Nucleus accumbens (tissue), 56 donors: ENCODE measurements at places on chromosomes 12 and 14.

DNA sequence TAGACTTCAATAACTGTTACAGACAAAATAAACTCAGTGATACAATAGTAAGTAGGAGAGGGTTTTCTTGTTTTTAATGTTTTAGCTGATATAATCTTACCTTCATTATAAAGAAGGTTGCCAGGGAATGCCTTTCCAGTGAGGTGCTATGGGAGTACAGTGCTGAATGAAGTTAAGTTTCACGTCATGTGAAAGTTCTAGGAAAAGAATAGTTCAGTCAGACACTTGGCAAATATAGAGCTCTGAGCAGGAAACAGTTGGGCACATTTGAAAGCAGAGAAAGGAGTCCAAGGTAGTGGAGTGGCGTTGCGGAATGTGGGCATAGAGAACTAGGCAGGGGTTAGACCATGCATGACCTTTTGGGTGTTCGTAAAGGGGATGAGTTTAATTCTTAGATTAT, 88.6 kb upstream of the DCN start:
- no peak for DNase-seq

DNA sequence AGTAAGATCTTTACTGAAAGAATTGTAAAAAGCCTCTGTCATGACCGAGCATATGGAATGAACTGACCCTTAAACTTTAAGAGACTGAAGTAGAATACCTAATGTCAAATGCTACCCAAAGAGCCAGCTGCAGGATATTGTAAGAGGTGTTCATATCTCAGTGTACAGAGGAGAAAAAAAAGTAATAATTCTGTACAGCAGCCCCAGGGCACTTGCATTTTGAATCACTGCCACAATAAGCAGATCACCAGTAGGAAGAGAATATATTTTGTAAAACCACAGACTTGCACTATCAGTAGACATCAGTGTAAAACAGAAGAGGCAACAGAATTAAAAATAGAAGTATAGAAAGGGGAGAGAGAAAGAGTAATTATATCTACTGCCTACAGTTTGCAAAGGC, 162.6 kb downstream of the PPFIA2 start:
- DNase-seq, result no peak

- no peak for DNase-seq
These were observed 1.7 kb downstream of the PSMB11 start for GRCh38 chr14:23043754-23044153.

- DNase-seq, result no peak
These were observed 165.5 kb upstream of the CCND2 start for GRCh38 chr12:4107911-4108697.

- no peak for DNase-seq
These were observed 250.4 kb downstream of the TMTC2 start for GRCh38 chr12:82937151-82937550.

DNA sequence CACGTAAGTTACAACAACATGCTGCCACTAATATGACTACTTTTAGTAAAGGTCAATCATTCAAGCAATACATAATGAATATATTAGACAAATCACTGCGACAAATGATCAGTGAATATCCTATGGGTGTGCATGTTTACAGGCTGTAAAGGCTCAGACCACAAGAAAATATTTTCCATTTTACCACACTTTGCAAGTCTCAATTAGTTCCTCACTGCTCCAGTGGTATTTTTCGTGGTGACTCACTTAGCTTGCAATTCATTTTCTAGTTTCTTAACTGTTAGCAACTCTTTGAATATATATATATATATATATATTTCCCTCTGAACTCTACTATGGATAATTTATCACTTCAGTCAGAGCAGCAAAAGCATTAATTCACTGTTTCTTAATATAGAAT, 96.9 kb downstream of the EML5 start:
- no peak for DNase-seq

- DNase-seq, result no peak
These were observed 24.1 kb downstream of the ANKRD13A start for GRCh38 chr12:110023059-110023980.

- no peak for DNase-seq
These were observed 228.1 kb downstream of the ANO2 start for GRCh38 chr12:5716976-5717375.

DNA sequence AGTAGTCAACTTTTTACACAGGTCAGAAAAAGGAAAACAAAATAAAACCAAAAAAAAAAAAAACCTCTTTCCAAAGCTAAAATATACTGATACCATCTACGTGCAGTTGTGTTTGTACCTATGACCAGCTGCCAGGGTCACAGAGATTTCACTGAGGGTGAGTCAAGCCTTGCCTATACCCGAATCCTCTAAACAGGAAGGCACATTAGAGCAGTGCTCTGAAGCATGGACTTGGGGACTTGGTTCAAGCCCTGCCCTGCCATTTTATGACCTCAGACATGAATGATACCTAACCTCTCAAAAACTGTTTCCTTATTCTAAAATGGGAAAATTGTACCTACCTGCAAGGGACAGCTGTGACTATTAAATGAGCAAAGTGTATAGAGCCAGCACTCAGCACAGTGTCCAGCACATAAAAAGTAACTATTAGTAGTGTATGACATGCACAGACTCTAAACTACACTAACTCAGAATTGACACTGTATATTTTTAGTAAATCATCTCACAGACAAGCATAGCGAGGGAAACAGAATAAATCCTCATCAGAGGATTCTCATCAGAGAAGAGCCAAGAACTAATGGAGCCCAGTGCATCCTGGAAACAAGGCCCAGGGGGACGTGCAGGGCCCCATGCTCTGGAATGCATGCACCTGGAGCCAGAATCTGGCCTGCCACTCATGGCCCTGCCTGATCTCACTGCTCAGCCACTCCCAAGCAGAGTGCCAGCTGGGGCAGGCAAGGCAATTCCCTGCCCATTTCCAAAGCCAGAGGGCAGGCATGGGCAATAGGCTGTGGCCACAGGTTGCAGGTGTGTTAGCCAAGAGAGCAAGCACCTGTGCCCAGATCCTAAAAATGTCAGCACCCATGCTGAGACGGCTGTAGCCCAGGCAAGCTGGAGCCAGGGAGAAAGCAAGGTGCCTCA, 57.0 kb downstream of the NT5DC3 start:
- DNase-seq, result no peak

- DNase-seq, result no peak
These were observed 35.7 kb downstream of the RIN3 start for GRCh38 chr14:92549105-92549858.

DNA sequence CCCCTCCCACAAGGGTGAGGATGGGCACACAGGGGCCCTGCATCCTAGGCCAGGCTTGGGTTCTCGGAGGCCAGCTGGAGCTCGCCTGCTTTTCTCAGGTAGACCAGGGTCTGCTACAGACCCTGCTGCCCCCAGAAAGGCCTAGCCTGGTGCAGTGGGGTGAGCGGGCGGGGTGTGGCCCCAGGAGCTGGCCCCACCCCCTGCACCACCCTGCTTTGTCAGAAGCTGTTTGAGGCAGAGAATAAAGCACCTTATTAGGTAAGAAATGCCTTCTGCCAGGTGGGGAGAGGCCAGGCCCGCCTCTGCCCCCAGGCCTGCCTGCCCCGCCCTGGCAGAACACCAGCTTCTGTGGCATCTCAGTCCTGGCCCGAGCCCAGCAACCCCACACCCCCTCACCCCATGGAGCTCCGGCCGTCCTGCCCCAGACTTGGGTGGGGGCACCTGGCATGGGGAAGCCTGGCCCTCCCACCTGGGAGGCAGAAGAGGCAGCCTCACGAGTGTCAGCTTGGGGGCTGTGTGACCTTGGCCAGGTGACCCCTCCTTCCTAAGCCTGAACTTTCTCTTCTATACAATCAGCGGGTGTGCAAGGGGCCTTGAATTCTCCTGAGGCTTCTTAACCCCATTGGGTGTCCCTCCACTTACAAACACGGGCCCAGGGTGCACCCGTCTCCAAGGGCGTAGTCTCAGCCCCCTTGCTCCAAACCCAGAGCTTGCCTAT, 43.2 kb downstream of the KRT80 start:
- DNase-seq, result no peak

DNA sequence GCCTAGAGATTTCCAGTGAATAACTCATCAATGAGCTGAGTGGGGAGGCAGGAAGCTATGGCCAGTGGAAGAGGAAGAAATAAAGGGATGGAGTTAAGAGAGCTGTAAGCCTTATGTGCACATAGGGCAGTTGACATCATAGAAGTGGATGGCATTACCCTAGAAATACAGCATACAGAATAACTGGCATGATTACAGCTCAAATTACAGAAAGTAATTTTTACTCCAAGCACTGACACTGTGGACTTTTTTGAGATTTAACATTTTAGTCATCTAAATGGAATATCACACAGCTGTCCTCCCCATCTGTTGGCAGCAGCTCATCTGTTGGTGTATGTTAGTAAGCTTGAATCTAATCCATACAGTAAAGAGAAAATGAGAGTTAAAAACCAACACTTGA, 5.4 kb upstream of the IPO8 start:
- no peak for DNase-seq

DNA sequence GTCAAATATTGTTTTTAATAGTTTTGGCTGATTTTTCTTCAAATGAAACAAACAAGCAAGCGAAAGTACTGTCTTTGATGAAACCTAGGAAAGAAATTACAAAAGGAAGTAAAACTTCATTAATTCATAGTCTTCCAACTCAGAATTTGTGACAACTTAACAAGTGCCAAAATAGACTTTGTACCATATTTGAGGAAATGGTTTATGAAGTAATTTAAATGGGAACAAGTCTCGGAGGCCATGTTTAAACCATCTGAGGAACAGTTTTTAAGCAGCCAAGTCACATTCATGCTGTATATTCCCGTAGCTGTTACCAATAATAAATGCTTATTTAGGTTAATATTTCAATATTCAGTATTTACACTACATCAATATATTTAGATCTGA, 745 bp upstream of the ARHGDIB start:
- no peak for DNase-seq

DNA sequence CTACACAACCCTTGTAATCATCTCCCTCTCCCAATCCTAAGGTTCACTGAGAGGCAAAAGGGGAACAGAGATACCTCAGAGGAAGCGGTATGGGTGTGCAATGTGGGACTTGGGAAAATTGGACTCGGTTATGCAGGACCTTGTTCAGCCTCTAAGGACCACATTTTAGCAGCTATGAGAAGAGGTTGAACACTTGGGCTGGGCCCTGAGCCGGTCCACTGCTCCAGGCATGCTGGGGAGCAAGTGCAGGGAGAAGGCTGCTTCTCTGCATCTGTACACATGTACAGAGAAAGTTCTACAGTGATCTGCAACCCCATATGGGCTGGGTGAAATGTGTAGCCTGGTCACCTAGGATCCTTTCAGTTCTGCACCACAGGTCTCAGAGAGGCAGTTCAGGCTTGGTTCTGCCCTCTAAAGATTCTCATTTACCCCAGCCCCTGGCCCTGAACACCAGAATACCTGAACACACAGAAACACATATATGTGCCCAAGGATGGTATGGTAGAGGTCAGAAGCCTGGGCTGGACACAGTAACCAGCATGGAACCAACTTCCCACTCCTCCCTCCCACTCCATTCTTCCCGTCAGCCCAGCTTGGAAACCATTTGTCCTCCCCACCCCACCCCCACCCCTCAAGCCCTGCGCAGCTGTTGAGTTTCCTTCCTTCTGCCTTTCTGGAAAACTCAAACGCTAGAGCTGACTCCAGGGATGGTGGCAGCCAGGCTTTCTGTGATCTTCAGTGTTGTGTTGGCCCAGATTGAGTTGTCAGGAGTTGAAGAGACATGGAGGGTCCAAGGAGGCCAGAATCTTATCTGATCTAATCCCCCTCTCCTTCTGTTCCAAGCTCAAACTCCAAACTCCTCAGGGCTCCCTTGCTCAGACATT, 10.4 kb downstream of the HOXC5 start:
- no peak for DNase-seq

- no peak for DNase-seq
These were observed 108.7 kb upstream of the FUT8 start for GRCh38 chr14:65303899-65304222.

DNA sequence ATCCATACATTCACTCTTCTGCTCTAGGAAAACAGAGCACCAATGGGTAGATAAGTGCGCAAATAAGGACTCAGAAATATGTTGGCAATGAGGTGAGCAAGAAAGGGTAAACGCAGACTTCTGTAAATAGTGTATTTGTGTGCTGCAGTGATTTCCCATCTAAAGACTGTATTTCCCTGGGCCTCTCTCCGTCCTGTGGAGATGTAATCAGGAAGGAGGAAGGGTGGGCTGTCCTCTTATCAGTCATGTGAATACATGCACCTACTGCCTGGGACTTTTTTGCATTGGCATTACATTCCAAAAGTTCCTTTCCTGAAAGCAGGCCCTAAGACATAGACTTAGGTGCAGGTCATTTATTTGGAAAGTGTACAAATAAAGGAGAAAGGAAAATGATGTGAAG, 114.5 kb downstream of the OTOGL start:
- no peak for DNase-seq

- DNase-seq, result no peak
These were observed 15.9 kb upstream of the CCER1 start for GRCh38 chr12:90970911-90971310.

DNA sequence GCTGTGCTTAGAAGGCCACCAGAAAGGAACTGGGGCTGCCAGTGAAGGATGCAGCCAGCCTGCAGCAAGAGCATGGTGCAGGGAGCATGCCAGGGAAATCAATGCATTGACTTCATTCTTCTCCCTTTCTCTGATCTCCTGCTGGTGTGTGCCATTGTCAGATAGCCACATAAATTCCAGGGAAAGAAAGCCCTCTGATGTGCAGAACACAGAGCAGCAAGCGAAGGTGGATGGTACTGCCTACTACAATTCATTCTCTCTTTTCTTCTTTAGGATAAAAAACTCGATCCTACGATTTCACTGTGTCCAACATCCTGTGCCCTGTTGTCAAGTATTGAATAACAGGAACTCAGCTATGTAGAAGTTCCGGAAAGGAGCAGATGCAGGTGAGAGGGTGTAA, 446.7 kb upstream of the TMEM132C start:
- DNase-seq, result no peak

GRCh38 chr14:76786601-76787000, 25.3 kb downstream of the VASH1 start:
- DNase-seq, result no peak

DNA sequence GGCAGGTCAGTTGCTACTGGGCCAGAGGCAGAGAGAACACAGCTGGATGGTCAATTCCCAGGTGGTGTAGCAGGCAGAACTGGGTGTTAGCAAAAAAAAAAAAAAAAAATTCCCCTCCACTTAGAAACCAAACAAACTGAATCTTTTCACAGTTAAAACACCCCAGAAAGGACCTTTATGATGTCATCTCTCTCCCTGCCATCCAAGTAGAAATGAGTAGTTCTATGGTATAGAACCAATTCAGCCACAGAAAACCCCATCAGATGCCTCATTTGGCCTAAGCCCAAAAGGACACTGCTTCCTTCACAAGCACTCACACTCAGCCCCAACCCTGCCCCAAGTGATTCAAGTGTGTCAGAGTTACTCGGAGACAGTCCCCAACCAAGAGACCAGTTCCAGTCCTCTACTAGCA, 230.8 kb downstream of the DPF3 start:
- no peak for DNase-seq
